ENCODE measurements at places on chromosomes 11 and 22.

DNA sequence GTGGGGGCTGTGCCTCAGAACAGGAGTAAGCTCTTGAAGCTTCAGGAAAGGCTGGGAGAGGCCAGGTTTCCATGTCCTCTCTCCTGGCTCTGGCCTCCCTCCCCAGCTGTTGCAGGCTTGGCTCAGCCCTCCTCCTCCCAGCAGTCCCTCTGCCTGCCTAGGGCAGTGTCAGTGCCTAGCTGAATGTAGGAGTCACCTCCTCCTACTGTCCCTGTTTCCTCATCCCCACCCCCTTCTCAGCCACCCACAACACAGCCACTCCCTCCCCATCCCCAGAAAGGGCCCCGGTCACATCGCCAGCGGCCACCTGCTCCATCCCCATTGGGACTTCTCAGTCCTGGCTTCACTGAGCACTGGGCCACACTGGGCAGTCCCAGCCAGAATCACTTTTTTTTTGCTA is 2.9 kb upstream of the FBLN1 start:
- DNase-seq = no peak

- DNase-seq = peak; percentile 80
Measured at GRCh38 chr22:38755911-38756532, at the start of gene SUN2. Gene SUN2 (minus strand): TSS chr22:38755998. CDS start chr22:38752628, 3,370 bp downstream.

DNA sequence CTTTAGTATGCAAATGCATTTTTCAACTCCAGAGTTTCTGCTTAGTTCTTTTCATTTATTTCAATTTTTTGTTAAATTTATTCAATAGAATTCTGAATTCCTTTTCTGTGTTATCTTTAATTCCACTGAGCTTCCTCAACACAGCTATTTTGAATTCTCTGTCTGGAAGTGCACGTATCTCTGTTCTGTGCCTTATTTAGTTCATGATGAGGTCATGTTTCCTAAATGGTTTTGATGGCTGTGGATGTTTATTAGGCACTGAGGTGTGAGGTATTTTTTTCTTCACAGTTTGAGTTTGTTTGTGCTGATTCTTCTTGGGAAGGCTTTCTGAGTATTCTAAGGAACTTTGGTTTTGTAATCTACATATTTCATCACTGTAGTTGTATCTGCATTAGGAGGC is 2042.8 kb upstream of the RAG2 start:
- no peak for DNase-seq

DNA sequence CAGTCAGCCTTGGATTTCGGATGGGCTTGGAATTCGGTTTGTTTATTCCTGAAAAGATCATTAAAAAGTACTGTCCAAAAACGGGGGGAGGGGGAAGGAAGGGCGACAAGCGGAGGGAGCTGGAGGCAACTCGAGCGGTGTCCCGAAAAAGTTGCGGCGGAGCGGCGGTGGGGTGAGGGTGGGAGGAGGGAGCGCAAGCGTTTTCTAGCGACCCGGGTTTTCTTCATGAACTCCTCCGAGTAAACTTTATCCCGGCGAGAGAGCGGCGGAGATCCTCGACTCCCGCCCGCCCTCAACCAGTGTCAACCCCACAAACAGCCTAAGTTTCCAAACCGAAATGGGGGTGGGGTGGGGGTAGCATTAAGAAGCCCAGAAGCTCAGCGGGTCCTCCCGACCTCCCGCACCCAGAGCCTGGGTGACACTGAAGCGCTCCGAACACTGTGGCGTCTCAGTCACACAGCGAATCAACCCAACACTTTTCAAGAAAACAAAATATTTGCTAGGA is 133.0 kb upstream of the C11orf58 start:
- no peak for DNase-seq

DNA sequence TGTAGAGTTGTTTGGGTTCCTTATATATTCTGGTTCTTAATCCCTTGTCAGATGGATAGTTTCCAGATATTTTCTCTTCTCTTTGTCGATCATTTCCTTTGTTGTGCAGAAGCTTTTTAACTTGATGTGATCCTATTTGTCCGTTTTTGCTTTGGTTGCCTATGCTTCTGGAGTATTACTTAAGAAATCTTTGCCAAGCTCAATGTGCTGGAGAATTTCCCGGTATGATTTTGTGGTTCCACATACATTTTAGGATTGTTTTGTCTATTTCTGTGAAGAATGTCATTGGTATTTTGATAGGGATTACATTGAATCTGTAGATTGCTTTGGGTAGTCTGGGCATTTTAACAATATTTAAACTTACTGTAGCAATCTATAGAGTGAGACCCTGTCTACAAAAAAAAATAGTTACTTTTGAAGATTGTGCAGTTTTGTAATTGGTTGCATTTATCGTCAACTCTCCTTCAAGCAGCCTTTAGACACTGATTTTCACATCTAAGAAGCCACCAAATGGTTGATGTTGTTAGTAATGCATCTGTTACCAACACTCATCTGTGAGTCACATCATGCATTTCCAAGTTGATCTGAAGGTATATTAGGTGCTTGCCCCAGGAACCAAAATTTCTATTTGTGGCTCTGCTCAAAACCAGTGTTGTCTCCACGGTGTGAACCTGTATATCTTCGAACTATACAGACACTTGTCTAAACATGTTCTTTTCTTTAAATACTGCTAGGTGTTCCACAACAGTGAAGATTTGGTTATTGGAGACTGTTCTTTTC is 21.4 kb downstream of the XRCC6 start:
- no peak for DNase-seq

- DNase-seq = no peak
Measured at GRCh38 chr11:45182902-45183301, 36.5 kb downstream of the PRDM11 start.
